ENCODE measurements at places on chromosomes 1 and 21.

GRCh38 chr21:35764586-35764985, 295.7 kb downstream of the SETD4 start:
- DNase-seq: no peak

DNA sequence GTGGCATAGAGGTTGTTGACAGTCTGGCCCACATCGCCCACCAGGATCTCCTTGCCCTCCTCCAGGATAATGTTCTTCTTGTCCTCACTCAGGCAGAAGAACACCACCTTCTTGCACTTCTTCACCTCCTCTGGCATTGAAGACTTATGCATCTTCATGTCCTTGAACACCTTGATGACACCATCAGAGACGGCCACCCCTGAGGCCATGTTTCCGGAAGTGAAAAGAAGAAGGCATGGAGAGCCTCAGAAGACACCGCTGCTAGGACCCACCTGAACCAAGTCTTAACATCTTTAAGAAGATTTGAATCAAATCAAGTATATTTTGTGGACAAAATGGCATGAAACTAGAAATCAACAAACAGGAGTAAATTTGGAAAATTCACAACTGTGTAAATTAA, 56.2 kb downstream of the C1orf185 start:
- no peak for DNase-seq

DNA sequence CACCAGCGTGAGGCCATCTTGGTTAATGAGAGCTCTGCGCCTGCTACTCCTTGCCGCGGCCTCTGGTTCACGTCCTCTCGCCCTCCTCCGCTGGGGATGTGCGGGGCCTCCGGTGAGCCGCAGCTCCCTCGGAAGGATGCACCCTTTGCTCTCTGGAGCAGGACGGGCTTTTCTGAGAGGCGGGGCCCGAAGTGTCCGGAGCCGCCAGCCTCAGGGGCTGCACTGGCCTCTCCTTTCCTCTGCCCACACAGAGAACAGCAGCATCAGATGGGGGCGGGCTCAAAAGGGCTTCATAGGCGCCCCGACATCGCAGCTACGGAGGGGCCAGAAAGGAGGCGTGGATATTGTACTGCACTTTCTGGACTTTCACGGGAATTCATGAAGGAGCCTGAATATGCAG, 284.7 kb downstream of the CAMTA1 start:
- DNase-seq: no peak

DNA sequence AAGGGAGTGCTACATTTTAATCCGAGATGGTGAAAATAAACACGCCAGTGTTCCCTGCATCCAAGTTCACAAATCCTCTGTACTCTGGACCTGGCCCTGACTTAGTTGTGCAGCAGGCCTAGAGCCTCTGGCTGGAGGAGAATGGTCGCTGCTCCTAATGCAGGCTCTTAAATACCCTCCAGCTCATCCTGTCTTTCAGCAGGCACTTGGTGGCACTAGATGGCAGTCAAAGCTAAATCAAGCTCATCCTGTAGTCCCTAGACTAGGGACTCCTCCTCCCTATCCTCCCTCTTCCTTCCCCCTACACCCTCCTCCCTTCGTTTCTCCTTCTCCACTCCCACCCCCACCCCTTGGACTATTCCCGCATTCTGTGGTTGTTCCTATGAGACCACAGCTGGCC, 41.6 kb upstream of the MTR start:
- peak; percentile 13 for DNase-seq

DNA sequence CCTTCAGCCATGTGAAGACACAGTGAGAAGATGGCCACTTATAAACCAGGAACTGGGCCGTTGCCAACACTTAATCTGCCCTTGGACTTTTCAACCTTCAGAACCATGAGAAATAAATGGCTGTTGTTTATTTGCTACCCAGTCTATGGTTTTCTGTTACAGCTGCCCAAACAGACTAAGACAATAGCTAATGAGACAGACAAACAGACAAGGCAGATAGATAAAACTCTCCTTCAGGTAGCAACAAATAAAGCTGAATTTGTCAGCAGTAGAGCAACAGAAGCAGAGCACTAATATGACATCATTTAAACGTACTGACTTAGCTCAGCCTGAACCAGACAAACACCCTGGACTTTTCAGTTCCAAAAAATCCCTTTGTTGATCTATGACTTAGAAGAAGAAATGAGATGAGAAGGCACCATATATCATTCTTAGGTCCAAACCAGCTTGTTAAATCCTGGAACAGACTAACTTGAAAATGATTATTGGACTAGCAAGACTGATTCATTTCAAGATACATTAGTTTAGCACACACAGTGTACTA, 27.0 kb downstream of the ZZZ3 start:
- DNase-seq: peak; percentile 17

DNA sequence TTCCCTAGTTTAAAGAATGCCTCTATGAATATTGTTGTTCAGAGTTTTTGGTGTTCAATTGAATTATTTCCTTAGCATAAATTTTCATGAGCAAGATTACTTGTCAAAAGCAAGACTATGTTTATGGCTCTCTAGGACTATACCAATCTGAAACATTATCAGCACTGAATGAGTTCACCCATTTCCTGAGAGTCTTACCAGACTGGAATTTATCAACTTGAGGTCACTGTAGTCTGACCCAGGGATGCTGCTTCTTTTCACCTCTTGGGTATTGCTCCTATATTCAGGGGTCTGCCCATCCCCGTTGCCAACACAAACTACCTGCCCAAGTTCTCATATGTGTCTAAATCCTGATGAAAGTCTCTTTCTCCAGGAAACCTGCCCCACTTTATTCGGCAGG, 42.6 kb downstream of the OPTC start:
- DNase-seq: no peak

DNA sequence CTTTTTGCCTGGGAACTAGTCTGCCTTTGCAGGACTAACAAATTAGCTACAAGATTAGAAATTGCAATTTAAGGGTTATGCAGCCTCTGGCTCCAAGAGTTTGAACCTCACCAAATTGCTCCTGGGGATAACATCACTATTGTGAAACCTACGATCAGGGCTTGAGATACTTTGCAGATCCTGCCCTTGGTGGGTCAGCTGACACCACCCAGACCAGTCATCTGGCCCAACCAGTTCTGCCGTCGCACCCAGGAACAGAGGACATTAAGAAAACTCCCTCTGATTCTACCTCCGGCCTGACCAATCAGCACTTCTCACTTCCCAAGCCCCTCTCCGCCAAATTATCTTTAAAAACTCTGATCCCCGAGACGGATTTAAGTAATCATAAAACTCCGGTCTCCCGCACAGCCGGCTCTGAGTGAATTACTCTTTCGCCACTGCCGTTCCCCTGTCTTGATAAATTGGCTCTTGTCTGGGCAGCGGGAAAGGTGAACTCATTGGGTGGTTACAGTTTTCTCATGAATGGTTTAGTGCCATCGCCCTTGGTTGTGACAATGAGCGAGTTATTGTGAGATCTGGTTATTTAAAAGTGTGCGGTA, 32.9 kb upstream of the B3GALT5 start:
- DNase-seq: no peak

DNA sequence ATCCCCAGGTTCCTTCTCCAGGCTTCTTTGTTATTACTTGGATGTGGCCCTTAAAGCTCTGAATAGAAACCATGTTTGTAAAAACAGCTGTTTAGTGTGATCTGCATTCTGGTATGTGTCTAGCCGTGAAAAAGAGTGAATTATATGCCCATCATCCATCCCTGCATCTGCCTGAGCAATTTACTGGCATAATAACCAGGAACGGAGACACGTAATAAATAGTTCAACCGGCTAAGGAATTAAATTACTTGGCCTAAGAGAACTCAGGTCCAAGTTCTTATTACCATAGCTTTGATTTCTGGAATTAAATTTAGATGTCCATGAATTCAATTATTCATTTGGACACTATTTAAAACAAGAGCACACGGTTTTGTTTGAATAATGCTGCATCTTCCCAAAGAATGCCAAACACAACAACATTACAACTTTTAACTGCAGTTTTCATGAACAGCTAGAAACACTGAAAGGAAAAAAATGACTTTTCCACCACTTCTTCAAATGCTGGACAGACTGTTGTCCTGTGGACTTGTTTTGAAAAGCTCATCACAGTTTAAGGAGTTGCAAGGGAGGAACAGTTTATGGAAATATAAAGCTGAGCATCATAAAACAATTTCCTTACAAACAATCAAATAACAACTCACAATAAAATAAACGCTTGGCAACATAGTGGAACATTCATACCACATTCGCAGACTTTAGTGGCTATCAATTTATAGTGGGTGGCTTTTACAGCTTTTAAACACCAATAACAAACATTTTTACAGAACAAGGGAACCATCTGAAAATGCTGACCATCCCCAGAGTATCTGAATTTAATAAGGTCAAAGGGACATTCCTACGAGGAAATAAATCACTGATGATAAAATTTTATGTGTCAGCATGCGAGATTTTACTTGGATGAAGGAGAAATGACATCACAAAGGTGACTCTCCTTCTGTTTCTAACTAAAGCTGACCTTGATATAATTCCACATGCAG, 144.7 kb downstream of the APP start:
- no peak for DNase-seq

DNA sequence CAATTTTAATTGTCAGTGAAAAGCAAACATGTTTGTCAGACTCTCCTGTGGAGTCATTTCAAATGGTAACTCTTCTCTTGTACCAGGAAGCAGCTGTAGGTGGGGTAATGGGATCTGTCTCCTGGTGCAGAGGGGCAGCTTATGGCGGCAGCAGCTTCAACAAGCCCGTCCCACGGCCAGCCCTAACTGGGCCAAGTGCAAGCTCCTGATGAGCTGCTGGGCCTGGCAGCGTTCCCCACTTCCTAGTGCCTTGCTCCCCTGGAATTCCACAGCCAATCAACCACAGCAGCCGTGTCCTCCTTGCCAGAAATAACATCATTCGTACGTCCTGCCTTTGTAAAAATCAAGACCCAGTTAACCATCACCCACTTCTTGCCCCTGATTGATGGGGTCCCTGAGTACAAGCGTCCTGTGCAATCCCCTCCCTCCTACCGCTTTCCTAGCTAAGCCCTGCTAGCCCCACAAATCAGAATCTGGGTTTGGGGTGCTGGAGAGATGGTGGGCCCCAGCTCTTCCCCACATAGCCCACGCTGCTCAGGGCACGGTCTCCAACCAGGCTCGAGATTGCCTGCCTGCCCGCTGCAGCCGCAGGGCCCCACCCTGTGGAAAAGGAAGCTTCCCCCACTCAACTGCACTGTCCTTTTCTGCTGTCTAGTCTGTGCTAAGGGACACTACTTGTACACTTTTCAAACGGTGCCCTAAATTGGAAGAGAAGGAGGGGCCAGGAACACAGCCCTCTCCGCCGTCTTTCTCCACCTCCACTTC, 61.2 kb downstream of the TOR1AIP2 start:
- no peak for DNase-seq

DNA sequence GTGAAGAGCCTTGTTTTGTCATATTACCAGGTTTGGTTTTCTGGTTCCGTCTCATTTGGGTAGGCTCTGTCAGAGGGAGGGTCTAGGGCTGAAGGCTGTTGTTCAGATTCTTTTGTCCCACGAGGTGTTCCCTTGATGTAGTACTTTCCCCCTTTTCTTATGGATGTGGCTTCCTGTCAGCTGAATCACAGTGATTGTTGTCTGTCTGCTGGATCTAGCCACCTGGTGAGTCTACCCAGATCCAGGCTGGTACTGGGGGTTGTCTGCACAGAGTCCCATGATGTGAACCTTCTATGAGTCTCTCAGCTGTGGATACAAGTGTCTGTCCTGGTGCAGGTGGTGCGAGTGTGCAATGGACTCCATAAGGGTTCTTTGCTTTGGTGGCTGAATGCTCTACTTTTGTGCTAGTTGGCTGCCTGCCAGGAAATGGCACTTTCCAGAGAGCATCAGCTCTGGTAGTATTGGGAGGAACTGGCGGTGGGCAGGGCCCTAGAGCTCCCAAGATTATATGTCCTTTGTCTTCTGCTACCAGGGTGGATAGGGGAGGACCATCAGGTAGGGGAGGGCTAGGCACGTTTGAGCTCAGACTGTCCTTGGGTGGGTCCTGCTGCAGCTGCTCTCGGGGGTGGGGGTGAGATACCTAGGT, 246.0 kb downstream of the RYR2 start:
- DNase-seq: no peak

DNA sequence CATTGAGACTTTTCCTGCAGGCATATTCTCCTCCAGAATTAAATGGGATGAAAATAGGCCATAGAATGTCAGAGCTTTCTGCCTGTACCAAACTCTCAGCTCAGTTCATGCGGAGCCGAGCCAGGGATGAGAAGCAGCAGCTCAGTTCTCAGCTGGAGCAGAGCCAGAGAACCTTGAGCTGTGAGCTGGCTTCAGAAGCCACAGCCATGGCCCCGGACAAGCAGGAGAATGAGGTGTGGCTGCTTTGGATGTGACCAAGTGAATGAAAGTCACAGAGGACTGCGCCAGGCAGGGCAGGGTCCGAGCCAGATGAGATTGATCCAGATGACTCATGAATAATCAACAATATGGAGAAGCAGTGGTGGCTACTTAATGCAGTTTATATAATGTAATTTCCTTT, 633.8 kb downstream of the NCAM2 start:
- no peak for DNase-seq

DNA sequence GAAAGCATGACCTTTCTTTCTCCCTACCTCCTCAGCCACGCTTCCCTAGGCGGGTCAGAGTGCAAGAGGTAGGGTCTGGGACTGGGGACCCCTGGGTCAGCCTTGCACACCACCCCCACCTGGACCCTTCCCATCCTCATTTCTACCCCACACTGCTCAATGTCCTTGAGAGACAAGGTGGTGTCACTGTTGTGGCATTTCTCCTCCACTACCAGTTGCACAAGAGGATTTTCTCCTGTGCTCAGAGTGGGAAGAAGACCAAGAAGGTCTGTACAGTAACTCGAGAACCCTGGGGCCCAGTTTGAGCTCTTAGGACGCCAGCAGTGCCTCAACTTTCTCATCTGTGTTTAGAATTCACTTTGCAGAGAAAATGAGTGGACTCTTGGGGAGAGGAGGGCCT, 49.4 kb upstream of the CD34 start:
- no peak for DNase-seq

DNA sequence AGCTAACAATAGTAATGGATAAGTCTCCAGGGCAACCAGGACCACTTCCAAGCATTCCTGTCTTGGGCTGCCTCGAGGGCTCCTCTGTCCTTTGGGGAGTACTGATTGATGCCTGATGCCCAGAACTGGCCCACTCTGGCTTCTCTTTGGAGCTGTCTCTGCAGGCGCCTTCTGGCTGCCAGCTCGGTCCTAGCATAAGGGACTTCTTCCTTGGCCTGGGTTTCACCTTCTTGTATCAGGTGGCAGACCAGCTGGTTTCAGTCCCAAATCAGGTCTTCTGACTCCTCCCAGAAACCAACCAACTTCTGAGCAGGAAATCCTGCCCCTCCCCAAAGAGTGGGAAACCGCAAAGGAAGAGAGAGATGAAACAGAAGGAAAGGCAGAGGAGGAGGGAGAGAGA, 10.6 kb downstream of the G0S2 start:
- peak; percentile 86 for DNase-seq
